ENCODE measurements at places on chromosomes 13 and 19.

DNA sequence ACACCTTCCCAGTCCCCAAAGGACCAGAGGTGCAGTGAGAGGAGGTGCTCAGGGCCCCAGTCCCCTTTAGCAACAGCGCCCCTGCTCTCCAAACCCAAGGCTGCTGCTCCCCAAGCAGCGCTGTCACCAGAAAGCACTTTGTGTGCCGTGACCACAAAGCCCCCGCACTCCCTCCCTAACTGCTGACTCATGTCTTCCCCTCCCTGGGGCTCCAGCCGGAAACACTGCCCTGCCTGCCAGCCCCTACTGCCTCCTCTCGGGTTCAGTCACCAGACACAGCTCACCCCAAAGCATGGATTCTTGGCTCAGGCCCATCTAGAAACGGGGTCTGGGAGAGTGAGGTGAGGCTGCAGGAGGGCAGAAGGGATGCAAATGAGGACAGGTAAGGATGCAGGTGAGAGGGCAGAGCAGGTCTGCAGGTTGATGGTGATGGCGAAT lies 4.9 kb upstream of the TNFSF14 start:
- DNase-seq = no peak

- no peak for DNase-seq
Measured at GRCh38 chr19:31118287-31118955, 230.8 kb downstream of the TSHZ3 start.

GRCh38 chr13:113739527-113740285 lies 19.3 kb upstream of the TMEM255B start:
- no peak for DNase-seq

DNA sequence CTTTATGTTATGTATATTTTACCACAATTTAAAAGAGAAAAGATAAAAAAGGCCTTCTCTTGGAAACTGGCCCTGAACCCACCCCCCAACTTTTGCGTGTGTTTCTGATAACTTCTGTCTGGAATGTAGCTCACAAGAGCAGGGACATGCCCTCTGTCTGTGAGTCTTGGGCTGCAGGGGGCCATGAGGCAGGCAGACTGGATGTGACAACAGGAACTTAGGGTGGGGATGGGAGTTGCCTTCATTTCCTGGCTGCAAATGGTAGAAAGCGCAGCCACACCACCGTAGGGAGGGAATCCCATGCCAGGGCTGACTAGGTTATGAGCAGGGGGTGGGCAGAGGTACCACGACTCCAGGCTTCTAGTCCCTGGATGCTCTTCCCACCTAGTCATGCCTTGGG lies 21.9 kb downstream of the CILP2 start:
- DNase-seq = no peak

DNA sequence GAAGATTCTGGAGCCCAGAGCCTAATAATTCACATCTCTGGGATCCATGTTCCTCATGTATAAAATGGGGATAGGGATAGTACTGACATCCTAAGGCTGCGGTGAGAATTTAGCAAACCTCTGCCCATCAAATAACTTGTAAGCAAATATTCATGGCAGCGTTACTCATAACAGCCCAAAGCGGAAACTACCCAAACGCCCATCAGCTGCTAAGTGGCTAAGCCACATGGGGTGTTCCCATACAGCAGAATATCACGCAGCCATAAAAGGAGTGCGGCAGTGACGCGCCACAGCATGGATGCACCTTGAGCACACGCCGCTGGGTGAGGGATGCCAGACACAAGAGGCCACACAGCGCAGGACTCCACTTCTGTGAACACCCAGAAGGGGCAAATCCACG lies 19.7 kb downstream of the VRK3 start:
- DNase-seq = no peak
